ENCODE measurements at places on chromosomes 3 and 15.

DNA sequence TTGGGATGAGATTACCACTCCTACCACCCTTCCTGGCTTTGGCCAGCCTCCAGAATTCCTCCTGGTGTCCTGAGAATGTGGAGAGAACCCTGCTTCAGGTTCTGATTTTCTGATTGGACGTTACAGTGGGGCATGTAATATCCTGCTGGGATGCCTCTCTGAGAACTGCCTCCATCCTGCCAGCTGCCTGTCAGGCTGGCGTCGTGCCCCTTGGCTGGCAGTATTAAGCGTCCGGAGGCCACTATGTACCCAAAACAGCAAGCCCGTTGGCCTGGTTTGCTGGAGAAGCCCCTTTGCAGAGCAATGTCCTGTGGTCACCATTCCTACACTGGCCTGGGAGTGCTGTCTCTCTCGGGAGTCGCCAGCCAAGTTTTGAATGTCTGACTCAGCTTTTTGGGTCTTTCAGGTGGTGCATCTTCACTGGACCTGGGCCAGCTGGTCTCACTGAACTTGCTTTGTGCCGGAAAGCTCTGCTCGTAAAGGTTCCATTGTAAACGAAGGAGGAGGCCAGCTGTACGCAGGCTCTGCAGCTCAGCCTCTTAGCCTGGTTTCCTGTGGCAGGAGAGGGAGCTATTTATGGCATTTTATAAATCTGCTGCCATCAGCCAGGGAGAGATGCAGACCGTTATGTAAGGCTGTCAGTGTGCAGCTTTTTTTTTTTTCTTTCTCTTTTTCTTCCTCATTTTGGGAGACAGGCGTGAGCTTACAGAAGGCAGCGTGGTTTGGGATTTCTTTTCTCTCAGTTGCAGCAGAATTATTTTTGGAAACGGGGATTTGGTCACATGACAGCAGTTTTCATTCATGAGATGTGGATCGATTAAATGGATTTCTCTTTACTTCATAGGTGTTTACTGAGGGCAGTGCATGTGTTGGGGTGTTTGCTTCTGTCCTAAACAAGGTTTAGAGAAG, 19.0 kb upstream of the TRAK1 start:
- peak; percentile 86 for DNase-seq

DNA sequence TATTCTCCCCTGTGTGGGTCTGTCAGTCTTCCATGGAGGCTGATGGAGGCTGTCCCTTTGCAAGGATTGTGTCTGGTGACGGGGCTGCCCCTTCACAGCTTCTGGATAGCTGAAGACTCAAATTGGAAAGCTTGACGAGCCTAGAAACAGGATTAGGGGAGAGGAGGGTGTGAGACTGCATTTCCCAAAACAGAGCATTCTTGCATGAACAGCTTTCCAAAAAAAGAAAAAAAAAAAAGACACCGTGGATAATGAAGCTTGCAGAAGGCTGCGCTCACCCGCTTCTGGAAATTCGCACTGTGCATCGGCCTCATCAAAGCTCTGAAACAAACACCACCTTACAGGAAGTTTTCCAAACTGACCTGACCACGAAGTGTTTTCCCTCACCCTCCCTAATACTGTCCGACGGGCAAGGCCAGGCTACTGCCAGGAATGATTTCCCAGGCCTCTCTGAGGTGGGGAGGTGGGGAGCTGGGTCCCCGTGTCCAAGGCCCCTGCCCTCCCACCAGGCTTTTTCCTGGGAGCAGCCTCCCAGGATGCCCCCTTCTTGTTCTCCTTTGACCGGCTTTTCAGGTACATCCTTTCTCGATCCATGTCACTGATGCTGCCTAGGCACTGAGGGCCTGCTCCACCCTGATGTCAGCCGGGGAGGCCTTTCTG, 24.9 kb upstream of the MUC4 start:
- no peak for DNase-seq

DNA sequence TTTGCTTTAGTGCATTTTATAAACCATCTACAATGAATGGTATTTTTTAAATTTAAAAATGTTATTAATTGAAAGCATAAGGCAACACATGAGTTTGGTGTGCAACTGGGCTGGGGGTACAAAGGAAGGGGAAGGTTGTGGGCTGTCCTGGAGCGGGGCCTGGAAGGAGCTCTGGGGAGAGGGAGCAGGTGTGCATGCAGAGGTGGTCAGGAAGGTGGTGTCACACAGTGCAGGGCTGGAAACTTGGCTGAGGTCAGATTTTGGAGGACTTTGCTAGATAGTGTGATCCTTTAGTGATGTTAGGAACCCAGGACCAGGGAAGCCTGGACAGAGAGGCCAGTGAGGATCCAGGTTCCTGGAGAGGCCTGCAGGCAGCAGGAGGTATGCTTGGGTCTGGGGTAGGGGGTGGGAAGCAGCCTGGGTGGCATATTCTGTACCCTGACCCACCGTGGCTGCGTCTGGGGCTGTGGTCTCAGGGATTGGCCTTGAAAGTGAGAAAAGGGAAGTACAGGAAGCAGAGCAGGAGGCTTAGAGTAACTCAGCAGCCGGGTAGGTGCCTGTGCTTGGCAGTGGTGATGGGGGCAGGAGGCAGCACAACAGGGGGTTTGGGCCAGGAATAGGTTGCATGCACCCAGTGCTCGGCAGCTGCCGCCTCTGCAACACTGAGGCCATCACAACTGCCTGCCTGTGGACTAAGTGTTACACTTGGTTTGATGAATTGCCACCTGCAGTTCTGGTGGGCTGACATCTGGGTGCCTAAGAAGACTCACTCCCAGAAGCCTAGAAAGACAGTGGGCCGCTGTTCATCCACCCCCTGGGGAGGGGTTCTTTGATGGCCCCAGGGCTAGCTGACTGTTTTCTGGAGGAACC, 33.0 kb downstream of the KY start:
- no peak for DNase-seq

- DNase-seq = no peak
These were observed 4.6 kb upstream of the FBLN2 start for GRCh38 chr3:13544293-13544831.

DNA sequence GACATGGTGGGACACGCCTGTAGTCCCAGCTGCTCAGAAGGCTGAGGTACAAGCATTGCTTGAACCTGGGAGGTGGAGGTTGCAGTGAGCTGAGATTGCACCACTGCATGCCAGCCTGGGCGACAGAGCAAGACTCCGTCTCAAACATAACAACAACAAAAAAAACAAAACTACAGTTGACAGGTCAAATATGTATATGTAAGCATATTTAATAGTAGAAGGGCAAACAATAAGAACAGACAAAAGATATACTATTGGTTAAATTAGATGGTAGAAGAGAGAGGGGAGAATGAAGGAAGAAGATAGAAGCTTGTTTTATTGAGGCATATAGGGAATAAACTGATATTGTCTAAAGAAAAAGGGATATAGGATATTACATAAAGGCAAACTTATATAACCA, 247.1 kb downstream of the KLF13 start:
- no peak for DNase-seq

DNA sequence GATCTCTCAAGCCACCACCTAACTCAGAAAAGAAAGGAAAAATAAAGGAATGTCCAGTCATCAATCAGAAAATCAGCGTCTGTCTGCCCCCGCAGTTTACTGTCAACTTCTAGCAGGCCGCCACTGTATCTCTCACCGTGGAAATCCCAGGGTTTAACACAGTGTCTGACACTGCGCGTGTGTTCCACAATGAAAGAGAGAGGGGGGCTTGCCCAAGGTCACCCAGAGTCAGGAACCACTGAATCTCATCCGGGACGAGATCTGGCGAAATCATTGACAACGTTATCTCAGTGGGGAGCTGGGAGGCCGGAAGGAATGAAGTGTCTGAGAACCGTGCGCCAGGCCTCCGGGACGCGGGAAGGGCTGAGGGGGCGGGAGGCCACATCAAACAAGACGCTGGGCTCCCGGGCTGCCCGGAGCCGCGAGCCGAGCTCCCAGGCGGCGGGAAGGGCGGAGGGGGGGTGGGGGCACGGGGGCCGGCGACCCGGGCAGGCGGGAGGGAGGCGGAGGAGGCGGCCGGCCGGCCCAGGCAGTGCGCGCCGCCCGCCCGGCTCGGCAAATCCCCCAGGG, 2.2 kb upstream of the HES1 start:
- DNase-seq = peak; percentile 76

- no peak for DNase-seq
These were observed 121.1 kb downstream of the MEX3B start for GRCh38 chr15:81924729-81925128.

- no peak for DNase-seq
These were observed 97.3 kb downstream of the IQSEC1 start for GRCh38 chr3:12975748-12976522.

DNA sequence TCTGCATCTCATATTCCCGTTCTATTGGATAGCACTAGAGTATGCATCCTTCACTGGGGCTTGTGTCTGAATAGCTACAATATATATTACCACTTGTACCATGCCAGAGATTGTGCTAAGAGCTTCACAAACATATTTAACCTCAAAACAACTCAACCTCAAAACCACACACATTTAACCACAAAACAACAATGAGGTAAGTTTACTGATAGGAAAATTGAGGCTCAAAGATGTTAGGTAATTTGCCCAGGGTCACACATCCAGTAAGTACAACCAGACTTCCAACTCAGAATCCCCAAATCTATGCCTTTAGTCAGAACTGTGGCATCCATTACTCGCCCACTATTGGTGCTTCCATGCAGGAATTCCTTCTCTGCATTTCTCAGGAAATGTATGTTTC, 220.0 kb downstream of the FAM43A start:
- no peak for DNase-seq

- DNase-seq = no peak
These were observed 6.9 kb upstream of the IL16 start for GRCh38 chr15:81189583-81190283.

GRCh38 chr3:103170651-103171050, 735.8 kb downstream of the ZPLD1 start:
- no peak for DNase-seq

DNA sequence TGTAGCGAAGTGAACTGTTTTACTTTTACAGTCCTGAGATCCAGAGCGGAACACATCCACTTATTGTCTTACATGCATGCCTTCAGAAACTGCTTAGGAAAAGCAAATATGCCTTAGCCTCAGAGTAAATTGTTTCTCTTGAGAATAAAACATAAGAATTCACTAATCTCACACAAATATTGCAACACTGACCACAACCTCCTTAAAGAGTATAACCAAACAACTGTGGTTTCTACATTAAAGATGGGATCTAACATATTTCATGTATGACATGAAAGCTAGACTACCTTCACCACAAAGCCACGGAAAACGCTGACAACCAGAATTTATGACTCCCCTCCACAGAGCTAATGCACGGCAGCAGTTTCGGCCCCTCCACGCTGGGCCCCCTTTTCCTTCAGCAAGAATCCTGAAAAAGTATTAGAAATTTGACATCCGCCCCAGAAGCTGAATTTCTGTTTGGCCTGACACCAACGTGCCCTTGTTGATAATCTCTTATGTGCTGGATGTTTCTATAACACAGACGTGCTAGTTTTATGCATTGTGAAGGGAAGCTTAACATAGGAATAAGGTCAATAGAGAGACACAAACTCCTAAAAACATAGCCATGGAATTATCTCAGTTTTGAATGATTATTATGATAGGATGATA, 84.6 kb downstream of the GREM1 start:
- DNase-seq = no peak

GRCh38 chr3:196754091-196754981, 14.7 kb downstream of the PAK2 start:
- DNase-seq = no peak

DNA sequence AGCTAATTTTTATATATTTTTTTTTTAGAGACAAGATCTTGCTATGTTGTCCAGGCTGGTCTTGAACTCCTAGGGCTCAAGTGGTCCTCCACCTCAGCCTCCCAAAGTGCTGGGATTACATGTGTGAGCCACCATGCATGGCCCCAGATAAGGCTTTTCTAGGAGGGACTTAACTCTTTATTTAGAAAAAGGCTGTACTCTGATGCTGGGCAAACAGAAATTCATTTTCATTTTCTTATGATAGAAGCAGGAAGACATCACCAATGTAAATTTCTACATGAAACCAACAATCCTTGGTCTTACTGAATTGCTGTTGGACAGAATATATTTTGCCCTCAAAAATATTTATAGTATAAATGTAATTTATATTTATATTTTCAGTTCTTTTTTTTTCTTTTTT, 9.6 kb downstream of the NIPA1 start:
- DNase-seq = no peak

- no peak for DNase-seq
These were observed 264.0 kb upstream of the CRBN start for GRCh38 chr3:3443482-3443881.

DNA sequence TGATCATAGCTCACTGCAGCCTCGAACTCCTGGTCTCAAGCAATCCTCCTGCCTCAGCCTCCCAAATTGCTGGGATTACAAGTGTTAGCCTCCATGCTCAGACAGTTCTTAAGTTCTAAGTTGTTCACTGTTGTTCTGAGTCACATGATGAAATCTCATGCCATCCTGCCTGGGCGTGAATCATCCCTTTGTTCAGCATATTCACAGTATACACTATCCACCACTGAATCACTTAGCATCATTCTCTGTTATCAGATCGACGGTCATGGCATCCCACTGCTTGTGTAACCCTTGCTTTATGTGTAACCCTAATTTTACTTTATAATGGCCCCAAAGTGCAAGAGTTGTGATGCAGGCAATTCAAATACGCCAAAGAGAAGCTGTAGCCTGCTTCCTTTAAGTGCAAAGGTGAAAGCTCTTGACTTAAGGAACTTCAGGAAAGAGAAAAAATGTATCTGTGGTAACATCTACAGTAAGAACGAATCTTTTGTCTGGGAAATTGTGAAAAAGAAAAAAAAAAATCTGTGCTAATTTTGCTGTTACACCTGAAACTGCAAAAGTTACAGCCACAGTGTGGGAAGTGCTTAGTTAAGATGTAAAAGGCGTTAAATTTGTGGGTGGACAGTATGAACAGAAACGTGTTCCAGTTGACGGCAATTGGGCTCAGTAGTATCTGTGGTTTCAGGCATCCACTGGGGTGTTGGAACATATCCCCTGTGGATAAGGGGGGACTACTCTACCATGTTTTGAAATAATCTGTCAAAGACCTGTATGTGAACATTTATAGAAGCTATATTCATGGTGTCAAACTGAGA, 80.6 kb downstream of the PCOLCE2 start:
- DNase-seq = no peak

GRCh38 chr3:113625834-113626233, 70.6 kb downstream of the USF3 start:
- DNase-seq = no peak

DNA sequence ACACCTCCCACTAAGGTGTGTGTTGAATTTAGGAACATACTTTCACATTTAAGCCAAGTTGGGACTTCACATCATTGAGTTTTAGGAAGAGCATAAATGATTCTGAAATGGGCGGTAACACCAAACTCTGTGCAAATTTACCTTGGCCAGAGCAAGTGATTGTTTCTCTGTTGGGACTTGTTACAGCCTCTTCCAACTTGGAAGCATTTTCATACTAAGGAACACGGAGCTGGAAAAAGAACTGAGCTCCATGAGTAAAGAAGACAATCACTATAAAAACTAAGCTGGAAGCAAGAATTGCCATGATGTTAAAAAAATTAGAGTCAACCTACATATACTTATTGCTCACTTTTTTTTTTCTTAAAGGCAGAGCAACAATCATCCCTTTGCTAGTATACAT, 371.3 kb downstream of the ERC2 start:
- DNase-seq = no peak

- DNase-seq = no peak
These were observed 66.0 kb downstream of the ST6GAL1 start for GRCh38 chr3:186996356-186996755.
